ENCODE measurements at places on chromosomes 2 and 18.

- no peak for DNase-seq
Observed at GRCh38 chr18:62138461-62139235, 48.2 kb downstream of the PIGN start.

DNA sequence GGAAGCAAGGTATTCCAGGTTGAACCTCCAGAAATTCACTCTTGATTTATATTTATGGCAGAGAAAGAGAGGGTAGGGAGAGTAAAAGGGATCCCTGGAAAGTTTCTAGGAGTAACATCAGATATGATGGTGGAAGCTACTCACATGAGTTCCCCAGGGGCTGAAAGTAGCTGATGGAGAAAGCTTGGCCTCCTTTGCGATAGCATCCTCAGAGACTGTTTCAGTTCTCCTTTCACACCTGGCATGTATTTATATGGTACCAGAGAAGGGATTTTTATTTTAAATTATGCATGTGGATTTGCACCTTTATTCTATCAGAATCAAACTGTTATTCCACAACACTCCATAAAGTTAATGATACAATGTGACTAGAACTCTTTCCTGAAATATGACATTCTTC is 126.3 kb upstream of the OSR1 start:
- no peak for DNase-seq

GRCh38 chr18:43572163-43572562 is 294.9 kb upstream of the SYT4 start:
- no peak for DNase-seq

GRCh38 chr2:20999906-21000645 is 43.8 kb downstream of the APOB start:
- no peak for DNase-seq

DNA sequence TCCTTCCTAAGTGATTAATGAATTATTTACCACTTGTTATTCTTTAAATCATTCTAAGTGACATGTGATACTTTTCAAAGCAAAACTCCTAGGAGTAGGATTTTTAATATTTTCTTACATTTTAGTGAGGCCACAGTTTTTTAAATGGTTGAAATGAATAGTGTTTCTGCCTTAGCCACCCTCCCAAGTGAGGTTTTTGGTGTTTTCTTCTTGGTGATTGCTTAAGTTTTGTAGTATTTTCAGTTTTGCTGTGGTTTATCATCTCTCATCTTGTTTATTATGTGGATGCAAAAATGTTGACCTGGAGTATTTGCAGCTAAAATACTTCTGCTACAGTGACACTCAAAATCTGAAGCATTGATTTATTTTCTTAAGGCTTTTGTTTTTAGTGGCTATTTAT is 9.8 kb downstream of the AFTPH start:
- no peak for DNase-seq

DNA sequence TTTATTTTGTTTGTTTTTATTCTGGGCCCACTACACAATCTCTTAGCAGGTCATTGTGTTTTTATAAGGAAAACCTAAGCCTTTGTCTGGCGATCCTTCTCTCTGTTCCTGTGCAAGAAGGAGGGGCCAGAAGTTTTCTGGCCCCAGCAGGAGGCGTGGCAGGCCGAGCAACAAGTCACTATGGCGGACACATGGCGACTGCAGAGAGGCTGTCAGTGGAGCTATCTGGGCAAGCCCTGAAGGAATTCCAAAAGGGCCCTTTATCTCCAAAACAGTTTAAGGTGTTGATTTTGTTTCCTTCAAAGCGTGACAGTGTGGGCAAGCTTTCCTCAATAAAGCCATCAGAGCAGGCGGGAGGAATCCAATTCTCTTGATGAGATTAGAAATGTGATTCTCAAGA is 118.8 kb upstream of the CTAGE1 start:
- DNase-seq: no peak

DNA sequence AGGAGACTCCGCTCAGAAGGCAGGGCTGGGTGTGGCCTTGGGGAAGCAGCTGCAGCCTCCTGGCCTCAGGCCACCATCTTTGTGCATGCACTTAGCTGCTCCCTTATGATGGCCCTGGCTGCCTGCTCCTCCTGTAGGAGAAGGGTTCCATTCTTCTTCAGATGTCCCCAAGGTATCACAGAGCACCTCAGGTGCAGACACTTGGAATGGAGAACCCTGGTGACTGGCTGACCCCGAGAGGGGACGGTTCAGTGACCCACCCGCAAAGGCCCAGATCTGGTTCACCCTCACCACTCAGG is 9.6 kb downstream of the GPAT2 start:
- DNase-seq: no peak

- DNase-seq: no peak
Observed at GRCh38 chr2:216491793-216492596, 6.6 kb upstream of the RPL37A start.

DNA sequence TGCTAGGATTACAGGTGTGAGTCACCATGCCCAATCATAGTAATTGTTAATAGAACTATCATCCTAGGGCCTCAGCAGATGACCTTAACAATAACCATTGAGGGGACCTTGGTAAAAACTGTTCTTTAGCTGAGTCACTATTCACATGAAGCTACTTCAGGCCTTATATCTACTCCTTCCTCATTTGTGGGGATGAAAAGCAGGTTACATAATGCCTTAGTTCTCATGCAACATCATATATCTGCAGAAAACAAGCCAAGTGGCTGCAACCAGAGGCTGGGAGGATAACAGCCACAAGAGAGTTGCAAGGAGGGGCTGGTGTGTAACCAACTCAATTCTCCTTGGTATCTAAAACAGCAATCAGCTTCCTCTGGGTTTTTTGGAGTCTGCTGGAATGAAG is 445.4 kb downstream of the NBAS start:
- no peak for DNase-seq

DNA sequence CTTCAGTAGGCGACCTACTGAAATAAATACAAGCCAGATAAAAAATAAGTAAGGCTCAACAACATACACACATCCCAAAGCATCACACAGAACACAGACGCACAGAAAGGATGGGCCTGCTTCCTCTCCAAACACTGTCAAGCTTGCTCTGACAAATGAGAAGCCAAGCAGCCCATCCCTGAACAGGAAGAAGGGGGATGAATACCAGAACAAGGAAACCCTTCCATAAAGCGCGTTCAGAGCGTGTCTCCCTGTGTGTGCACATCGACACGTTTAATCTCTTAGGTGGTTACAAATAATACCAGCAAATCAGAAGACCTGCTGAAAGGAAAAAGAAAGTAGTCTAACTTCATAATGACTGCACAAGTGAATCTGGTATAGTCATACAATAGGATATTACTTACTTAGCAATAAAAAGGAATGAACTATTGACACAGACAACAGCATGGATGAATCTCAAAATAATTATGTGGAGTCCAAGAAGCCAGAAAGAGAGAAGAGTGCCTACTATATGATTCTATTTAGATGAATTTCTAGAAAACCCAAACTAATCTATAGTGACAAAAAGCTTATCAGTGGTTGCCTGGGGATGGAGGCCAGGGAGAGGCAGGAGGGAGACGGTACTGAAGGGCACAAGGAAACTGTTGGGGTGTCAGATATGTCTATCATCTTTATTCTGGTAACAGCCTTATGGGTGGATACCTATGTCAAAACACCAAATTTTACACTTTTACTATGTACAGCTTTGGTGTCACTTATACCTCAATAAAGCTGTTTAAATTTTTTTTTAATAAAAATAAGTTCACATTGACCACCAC is 26.8 kb downstream of the MBOAT2 start:
- DNase-seq: no peak

Data from MCF 10A (cell line).